ENCODE measurements at places on chromosomes 2 and 18.

DNA sequence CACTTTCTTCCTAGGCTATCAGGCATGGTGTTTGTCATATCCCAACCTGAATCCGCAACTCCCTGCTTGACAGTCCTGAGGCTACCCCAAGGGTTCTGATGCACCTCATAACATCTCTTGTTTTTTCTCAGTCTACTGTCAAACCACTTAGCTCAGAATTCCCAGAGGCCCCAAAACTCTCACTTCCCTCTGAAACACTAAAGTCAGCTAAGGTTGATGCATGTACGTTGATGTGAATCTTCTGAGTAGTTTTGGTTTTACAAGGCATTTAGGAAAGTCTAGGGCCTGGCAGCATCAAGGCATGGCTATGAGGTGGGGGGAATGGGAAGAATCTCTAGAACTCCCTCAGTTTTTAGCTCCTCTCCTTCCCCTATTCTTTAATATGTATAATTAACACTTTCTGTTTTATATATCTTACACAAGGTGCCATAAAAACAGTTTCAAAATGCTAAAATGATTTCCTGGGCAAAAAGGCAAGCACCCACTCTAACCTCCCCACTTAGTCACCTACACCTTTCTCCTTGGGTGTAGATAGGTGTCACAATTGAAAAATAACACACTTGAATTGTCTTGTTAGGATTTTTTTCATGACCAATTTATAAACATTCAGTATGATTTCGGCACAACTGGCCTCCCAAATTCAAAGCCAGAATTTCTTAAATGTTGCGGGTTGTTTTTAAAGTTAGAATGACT is 71.4 kb upstream of the TANK start:
- no peak for DNase-seq

DNA sequence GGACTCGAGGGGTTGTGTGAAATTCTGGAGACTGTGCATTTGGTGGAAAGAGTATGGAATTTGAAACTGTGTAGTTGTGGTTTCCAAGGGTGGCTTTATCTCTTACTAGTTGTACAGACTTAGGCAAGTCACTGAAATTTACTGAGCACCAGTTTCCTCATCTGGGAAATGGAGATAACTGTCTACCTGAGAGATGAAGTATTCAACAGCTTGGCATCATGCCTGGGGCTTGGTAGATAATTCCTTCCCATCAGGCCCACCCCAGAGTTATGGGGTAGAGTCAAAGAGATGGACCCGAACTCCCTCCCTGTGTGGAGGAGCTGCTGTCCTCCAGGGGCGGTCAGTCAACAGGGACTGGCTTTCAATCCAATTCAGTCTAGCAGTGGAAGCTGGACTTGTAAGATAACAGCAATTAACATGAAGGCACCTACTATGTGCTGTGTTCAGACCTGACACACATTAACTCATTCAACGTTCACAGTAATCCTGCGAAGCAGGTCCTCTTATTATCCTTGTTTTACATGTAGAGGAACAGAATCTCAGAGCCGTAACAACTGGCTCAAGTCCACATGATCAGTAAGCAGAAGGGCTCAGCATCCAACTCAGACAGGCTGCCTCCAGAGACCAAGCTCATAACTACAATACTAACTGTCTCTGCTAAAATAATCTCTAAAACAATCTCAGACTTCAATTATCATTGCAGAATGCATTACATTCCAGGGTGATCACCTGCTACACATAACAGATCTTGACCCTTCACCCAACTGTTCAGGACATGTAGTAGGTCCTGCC is 432.1 kb downstream of the LPIN1 start:
- no peak for DNase-seq

DNA sequence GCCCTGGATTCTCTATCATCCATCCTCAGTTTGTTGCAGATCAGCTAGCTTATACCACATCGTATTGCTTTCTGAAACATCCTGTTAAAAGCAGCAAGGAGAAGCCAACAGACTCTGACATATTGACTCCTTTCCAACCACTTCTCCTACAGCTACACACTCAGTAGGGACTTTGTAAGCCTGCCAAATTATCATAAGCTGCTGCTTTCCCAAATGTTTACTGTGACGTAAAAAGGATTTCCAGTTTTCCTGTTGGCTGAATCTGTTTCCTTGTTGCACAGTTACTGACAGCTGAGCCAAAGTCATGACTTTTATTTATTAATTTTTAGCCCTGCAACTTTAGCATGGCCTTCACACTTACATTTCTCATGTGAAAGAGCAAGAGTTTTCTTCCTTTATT is 294.3 kb downstream of the KCNJ3 start:
- DNase-seq: no peak

DNA sequence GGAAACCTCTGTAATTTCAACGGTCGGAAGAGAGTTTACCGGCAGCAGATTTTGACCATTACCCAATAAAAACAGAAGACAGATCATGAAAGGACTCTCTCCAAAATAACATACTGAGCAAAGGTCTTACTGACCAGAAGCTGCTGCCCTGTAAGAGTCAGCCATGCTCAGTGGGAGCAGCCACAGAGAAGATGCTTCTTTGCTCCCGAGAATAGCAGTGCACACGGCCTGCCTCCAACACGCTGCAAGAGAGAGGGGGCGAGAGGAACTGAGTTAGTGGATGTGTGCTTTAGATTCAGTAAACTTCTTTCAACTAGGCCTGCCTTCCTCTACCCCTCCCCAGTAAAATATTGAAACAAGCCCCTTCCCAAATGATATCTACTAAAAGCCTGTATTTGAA is 103.7 kb downstream of the NCK2 start:
- DNase-seq: no peak

DNA sequence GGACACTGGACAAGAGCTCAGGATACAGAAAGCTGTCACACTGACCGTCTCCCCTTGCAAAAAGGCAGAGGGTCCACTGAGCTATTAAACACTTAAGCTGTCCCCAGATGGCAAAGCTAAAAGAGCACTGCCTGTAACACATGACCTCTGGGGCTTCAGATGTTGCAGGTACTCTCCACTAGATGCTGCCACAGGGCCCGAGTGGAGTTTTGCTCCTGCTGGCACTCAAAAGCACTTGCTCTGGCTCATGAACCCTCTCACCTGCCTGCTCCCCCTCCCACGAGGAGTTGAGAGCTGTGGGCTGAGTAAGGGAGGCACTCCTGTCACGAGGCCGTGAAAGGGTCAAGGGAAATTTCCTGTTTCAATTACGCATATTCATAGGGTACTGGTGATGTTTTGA is 227.9 kb downstream of the PRKCE start:
- no peak for DNase-seq

DNA sequence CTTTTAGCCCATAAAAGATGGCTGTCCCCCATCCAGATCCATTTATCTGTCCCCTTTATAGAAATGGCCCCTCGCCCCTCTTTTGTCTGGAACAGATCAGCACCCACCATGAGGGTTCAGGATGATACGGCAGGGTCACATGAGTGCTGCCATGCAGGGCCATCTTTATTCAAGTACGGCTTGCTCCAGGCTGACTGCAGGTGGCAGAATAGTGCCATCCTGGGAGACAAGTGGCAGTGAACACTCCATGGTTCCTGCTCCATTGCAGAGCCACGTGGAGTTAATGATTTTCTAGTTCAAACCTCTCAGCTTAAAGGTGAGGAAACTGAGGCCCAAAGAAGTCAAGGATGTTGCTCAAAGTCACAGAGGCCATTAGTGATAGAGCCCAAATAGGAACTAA is 180.6 kb downstream of the CLIP4 start:
- DNase-seq: peak; percentile 10

DNA sequence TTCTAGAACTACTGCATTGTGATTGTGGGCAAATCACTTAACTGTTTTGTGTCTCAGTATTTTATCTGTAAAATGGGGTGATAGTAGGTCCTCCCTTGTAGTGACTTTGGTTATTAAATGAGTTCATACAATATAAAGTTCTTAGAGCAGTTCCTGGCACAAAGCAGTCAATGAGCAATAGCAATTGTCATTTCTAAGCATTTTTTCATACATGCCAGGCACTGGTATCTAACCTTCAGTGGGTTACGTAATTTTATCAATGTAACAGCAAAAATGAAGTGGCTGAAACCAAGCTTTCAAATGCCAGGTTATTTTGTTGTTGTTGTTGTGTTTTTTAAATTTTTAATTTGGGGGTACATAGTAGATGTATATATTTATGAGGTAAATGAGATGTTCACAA is 401.9 kb downstream of the MEIS1 start:
- DNase-seq: no peak

DNA sequence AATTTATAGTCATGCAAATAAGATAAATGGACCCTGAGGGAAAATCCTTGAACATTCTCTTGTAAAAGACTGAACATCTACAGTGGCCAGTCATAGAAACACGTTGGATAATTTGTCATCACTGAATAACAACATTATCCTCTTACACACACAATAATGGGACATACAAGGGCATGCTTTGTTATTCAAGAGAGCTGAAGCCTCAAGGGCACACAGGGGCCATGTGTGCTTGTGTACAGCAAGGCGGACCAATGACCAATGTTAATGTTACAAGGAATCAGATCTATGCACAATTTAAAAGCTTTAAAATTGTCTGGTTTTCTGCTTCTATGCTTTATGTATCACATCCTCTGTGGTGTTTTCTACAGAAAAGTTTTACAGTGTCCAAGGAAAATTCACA is 23.7 kb downstream of the COL6A3 start:
- no peak for DNase-seq

- DNase-seq: no peak
These were observed 529.1 kb downstream of the ZNF804A start for GRCh38 chr2:185127412-185127811.

GRCh38 chr2:174597345-174598047 is at the start of gene WIPF1:
Gene WIPF1 (minus strand): TSS chr2:174597804. CDS start chr2:174585573, 12,231 bp downstream.
- DNase-seq: peak; percentile 91

- no peak for DNase-seq
These were observed 437.1 kb downstream of the BCL11A start for GRCh38 chr2:60116161-60116875.

Data from lung microvascular endothelial cell (primary cell).